ENCODE measurements at places on chromosomes 5 and 9.

- no peak for DNase-seq
Measured at GRCh38 chr9:136374183-136374575, 710 bp upstream of the CARD9 start.

- no peak for DNase-seq
Measured at GRCh38 chr5:86526811-86527348, 90.9 kb upstream of the COX7C start.

GRCh38 chr9:5485378-5486085, 24.8 kb upstream of the PDCD1LG2 start:
- no peak for DNase-seq

- DNase-seq, result no peak
Measured at GRCh38 chr9:87766697-87767096, 40.8 kb downstream of the CTSL start.

DNA sequence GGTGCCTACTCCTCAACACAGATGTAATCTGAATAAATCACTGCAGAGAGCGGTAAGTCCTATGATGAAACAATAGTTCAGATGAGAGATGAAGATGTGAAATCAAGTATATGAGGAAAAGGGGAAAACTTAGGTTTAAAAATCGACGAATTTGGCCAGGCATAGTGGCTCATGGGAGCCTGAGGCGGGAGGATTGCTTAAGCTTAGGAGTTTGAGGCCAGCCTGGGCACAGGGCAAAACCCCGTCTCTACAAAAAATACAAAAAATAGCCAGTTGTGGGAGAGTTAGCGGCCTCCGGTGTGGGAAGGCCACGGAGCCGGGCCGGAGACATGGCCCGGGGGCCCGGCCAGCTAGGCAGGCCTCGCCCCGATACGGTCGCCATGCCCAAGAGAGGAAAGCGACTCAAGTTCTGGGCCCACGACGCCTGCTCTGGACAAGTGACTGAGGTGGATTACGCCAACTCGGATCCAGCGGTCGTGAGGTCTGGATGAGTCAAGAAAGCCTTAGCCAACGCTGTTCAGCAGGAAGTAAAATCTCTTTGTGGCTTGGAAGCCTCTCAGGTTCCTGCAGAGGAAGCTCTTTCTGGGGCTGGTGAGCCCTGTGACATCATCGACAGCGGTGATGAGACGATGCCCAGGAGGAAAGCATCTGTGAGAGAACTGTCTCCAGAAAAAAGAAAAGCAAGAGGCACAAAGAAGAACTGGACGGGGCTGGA, 62.8 kb upstream of the SUB1 start:
- DNase-seq, result no peak

DNA sequence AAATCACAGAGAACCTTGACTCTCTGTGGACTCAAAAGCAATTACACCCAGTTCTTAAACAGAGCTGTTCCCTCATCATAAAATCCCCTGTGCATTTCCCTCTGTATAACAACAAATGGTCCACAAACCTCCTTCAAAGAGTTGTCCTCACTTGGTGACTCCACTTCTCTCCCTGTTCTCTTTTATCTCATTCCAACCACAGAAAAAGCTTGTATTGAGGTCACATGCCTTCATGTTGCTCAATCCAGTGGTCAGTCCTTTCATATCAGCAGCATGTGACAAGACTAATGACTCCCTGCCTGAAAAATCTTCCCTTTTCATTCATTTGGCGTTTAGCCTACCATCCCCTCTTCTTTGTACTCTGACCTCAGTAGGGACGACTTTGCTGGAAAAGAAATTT, 158.0 kb downstream of the DEPDC1B start:
- DNase-seq, result no peak

DNA sequence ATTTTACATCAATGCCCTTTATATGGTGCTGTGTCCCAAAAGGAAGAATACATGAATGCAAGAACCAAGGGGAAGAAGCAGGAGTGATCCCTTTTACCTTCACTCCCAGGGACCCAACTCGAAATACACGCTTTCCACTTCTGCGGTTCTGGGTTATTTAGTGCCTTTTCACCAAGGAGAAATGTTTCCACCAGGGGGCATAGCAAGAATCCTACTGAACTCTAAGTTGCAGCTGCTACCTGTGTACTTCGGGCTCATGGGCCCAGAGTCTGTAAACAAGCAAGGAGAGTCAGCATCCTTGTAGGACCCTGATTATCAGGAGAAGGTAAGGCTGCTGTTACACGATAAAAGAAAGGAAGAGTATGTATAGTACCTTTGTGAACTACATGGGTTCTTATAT, 45.7 kb downstream of the DPYSL3 start:
- DNase-seq, result peak; percentile 61

DNA sequence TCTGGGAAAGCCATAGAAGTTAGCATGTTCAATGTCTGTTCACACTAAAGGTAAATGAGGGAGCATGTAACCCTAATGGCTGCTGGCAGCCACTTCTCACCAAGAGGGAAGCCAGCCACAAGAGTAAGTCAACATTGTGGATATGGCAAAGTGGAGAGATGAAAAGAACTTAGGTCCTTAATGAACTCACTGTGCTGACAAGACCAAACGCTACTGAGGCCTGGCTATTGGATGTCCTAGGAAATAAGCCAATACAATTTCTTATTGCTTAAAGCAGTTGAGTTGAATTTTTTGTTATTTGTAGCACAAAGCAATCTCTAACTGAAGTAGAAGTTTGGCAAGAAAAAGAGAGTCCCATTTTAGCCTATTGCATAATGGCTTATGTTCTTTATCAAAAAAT, 6.8 kb downstream of the GPR150 start:
- no peak for DNase-seq

GRCh38 chr5:168114444-168115017, 176.9 kb upstream of the WWC1 start:
- peak; percentile 65 for DNase-seq

DNA sequence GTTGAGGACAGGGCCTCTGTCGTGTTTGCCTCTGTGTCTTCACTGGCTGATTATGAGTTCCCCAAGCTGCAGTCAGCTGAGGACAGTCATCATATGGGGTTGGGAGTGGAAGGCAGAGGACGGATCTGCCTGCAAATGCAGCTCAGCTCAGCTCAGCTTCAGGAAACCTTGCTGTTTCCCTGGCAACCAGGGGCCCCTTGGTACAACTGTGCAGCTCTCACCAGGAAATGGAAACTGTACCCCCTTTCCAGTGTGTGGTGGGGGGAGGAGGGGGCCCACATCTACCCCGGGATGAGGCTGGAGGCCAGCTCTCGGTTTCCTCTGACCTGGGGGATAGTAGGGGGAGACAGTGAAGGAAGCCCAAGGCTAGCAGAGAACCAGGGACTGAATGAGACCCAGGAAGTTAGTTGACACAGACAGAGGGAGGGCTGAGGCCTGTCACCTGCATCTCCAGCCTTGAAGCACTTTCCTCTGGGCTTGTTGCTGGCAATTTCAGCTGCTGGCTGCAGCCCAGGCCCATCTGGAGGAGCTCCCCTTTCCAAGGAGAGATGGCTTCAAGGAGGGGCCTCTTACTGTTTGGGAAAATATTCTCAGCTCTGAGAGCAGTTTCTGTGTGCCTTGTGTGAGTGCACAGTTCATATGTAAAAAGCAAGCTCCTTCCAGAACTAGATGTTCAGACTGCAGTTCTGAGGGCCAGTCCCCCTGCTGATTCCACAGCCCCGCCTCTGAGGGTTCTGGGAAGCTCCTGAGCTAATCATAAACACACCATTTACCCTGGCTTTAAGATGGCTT, 6.9 kb downstream of the ANXA6 start:
- DNase-seq, result no peak

GRCh38 chr5:50325237-50325832, 115.8 kb downstream of the EMB start:
- peak; percentile 56 for DNase-seq

- no peak for DNase-seq
Measured at GRCh38 chr9:113151696-113152630, 1.2 kb downstream of the SLC31A2 start.

DNA sequence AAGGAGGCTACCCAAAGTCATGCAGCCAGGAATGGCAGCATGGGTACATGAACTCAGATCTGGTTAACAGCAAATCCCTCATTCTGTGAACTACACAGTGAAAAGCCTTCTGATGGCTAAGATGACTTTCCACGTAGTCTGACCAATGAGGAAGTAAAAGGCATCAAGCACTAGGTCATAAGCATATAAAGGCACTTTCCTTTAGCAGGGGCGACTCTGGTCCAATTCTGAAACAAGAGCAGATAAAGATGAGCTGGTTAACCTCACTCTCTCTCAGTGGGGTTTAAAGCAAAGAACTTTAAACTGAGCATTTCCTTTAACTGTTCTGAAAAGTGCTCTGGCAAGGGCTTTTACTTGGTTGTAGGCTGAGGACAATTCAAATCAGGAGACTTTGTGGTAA, 21.1 kb downstream of the PSMB7 start:
- no peak for DNase-seq

GRCh38 chr9:5470122-5470521, 19.8 kb downstream of the CD274 start:
- DNase-seq, result no peak

DNA sequence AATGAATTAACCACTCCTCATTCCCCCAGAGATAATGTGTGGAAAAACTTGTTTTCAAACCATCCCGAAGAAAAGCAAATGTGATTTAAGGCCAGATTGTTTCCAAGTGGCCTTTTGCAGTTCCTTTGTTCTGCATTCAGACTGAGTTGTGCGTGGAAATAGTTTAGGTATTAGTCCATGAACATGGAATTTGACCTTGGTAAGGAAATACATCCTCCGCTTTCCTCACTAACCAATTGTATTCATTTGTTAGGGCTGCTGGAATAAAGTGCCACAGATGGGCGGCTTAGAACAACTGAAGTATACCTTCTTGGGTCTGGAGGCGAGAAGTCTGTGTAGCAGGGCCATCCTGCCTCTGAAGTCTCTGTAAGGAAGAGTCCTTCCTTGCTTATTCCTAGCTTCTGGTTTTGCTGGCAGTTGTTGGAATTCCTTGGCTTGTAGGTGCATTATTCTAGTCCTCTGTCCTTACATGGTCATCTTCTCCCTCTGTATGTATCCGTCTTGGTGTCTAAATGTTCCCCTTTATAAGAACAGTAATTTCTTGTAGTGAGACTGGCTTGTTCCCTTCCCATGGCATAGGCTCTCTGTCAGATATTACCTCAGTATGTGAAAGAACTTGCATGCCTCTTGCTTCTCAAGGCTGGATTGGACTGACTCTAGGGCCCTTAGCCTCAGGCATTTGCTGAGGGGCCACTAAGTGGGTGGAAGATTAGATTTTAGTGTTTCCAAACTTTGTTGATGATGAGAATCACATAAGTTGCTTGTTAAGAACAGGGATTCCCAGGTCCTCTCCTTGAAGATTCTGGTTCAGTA, 53.9 kb downstream of the RAI14 start:
- no peak for DNase-seq

DNA sequence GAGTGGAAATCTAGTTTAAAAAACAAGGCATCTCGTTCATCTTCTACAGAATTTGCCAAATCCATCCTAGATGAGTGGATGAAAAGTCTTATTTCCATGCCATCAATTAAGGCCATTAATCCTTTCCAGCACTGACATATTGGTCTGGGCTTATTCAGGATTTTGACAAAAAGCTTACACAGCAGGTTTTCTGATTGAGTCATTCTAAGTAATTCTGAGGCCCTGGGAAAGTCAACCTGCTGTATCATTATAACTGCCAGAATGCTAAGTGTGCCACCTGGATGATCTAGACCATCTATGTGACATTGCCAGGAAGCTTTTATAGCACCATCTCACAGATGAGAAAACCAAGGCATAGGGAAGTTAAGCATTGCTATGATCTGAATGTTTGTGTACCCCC, 132.1 kb upstream of the MAP3K1 start:
- no peak for DNase-seq

DNA sequence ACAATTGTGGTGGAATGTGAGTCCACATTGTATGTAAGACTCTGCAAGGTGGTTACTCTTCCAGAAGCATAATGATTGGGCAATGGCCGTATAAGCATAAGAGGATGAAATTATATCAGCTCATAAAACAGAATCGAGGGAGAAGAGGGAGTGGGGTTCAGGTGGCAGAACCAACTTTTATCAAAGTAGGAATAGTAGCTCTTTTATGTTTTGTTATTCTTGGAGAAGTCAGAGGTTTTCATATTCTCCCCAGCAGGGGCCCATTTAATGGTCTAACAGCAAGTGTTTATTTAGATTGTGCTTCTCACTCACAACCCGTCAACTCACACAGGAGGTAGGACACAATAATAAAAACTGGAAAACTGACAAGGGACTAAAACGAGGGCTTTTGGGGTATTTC, 291.3 kb upstream of the CD180 start:
- DNase-seq, result no peak

DNA sequence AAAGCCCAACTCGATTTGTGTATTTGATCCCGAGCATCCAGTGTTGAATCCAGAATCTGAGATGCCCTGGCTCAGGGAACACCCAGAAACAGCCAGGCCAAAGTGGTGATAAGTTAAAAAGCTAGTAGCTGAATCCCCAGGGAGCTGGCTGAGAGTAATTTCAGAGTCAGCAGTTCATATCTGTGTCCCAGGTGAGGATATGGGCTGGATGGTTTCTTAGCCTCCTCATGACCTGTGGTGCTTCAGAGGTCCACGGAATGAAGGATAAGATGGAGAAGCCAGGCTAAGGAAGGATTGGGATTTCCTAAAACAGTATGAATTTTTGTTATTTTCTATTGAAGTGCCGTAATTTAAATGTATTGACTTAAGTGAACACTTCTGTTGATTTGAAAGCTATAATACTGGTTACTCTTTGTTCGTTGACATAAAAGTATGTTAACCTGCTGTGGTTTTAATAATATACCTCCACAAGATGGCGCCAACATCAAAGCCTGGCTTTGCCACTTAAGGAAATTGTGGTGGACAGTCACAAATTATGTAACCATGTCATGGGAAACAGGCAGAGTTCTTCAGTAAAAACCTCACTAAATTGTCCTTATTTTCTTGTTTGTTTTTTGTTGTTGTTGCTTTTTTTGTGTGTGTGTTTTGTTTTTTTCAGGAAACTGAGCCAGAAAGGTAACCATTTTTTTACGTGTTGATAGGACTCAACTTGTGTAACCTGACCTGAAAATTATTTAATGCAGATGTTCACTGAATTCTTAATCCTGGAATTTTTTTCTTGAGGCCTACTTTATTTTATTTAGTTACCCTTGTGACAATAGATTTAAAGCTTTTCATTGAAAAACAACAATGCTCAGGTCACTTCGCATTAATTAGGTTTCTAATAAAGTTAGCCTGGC, 11.4 kb downstream of the MTAP start:
- peak; percentile 60 for DNase-seq

GRCh38 chr5:127112347-127112864, 39.1 kb upstream of the C5orf63 start:
- no peak for DNase-seq

DNA sequence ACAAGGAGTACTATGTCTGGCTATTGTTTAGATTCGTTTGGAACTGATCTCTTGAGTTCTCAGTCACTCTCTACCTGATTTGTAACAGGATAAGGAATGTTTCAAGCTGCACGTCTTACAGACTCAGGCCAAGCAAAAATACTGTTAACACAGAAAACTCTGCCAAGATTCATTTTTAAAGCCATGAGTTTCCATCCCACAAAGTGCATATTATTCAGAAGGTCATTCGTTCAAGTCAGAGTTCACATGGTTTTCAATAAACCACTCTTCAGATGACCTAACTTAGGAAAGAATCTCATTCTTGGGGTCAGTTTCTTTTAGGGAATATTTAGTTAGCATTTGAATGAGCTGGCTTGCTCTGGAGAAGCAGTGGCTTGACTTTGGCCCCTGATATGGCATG, 49.3 kb downstream of the F2R start:
- no peak for DNase-seq

- no peak for DNase-seq
Measured at GRCh38 chr5:158484150-158484549, 615.6 kb downstream of the EBF1 start.
